ENCODE measurements at places on chromosomes 2 and 18.

DNA sequence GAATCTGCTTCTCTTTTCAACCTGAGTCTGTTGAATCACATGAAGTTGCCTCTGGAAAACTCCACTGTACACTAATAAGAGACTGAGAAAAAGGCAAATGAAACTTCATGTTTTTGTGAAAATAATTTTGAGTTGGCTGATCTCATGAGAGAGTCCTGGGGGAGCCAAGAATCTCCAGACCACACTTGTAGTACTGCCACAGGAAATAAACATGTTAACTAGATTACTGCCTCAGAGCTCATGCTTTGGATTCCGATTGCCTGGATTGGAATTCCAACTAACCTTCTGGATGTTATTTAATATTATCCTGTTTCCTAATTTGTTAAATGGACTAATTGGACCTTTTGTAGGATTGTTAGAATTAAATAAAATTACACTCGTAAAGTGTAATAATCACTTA, 25.2 kb downstream of the NUP35 start:
- no peak for DNase-seq

GRCh38 chr2:190343089-190343535, 277 bp upstream of the INPP1 start:
- DNase-seq = no peak

DNA sequence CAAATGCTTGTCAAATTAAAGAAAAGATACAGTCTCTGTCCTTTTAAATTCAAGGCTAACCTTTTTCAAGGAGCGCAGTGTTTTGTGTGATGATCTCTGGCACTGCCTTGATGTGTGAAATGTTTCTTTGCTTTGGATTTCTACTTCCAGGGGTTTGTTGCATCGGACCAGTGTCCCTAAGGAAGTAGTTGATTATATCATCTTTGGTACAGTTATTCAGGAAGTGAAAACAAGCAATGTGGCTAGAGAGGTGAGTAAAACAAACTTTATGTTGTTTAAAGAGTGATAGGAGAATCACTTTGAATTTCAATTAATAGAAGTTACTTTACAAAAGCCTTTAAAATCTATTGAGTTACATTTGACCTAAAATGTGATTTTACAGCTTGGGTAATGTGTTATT, 28.8 kb downstream of the HADHB start:
- DNase-seq = no peak

DNA sequence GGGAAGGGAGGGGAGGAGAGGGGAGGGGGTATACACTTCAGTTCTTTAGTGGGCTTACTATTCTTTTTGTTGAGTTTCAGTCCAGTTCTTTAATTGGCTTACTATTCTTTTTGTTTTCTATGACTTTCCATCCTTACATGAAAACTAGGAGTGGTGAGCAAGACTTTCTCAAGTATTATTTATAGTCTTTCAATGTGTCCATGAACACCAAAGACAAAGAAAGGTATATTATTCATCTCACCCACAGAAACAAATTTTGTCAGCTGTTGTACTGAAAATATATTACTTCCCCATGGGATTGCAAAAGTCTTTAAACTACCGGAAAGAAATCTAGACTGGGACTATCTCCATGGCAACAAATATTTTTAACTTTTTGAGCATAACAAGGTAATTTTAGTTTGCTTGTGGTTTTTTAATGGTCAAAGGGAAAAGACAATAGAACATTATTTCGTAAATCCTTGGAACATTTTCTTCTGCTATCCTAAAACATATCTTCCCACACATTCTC, 17.6 kb downstream of the ADAM17 start:
- DNase-seq = no peak

- DNase-seq = no peak
Measured at GRCh38 chr2:128914320-128914719, 595.7 kb upstream of the HS6ST1 start.
